ENCODE measurements at places on chromosomes 6 and 20. TPM values are rescaled to one million over a fixed set of nuclear protein-coding genes. Genes with fewer than 3 reads are reported as not detected.

The ADGRF4 gene
- not detected for total RNA-seq

The DEF6 gene
- 66.3 TPM for total RNA-seq

The SLC22A16 gene
- not detected for total RNA-seq

The SLC2A4RG gene
- total RNA-seq: 65.9 TPM

The ABHD16B gene
- total RNA-seq: not detected

The DSP gene
- 0.36 TPM for total RNA-seq

GRCh38 chr6:35795453-35796071, 1.6 kb downstream of the CLPS start:
- no peak for DNase-seq

GRCh38 chr6:45003387-45003786, 324.7 kb upstream of the RUNX2 start:
- no peak for DNase-seq

GRCh38 chr6:6492675-6493074, 95.8 kb upstream of the LY86 start:
- DNase-seq: no peak

GRCh38 chr6:42428326-42429041, 23.2 kb downstream of the TRERF1 start:
- DNase-seq: no peak

DNA sequence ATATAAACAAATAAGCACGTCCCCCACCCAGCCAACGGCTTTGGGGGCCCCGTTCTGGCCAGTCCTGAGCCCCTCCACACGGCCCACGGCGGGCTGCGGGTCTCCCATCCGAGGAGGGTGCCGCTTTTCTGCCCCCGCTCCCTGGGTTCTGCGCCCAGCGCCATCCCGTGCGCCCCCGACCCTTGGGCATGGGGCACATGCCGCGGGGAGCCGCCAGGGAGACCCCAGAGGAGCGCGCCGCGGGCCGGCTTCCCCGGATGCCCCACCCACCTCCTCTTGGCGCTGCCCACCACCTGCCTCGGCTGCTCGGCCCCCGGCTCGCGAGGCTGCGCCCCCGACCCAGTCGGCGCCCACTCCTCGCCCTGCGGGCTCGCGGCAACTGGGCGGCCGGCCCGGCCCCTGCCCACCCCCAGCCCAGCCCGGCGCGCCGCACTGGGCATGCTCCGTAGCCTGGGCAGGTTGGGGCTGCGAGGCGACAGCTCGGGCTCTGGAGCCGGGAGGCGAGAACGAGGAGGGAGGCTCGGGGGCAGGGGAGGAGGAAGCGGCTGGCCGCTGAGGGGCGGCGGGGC, 570 bp upstream of the PLCB4 start:
- no peak for DNase-seq

DNA sequence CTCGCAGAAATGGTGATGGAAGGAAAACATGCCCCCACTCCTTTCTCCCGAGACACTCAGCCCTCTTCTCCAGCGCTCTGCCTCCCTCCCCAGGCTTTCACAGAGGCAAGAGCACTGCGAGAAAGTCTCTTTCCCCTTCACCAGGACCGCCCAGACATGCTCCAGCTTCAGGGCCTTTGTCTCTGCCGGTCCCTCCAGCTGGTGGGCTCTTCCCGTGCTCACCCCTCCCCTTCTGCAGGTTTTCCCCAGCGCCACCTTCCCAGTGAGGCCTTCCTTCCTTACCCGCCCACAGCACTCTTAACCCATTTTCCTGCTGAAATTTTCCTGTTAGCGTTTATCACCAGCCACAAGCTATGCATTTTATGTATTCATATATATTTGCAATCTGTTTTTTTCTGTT, 86.2 kb downstream of the TFAP2C start:
- no peak for DNase-seq

DNA sequence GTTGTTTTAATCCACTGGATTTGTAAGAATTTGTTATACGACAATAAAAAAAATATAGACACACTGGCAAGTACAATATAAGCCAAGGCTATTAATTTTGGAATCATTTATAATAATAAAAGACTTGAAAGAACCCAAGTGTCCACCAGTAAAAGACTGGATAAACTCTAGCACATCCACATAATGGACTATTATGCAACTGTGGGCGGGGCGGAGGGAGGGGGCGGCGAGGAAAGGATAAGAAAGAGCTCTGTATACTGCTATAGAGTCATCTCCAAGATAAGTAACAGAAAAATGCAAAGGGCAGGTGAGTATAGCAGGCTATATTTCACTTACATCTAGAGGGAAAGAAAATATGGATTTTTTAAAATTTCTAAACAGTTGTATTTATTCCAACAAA, 123.3 kb downstream of the TBC1D32 start:
- DNase-seq: no peak

- no peak for DNase-seq
Observed at GRCh38 chr6:32047855-32048766, 9.9 kb downstream of the CYP21A2 start.

DNA sequence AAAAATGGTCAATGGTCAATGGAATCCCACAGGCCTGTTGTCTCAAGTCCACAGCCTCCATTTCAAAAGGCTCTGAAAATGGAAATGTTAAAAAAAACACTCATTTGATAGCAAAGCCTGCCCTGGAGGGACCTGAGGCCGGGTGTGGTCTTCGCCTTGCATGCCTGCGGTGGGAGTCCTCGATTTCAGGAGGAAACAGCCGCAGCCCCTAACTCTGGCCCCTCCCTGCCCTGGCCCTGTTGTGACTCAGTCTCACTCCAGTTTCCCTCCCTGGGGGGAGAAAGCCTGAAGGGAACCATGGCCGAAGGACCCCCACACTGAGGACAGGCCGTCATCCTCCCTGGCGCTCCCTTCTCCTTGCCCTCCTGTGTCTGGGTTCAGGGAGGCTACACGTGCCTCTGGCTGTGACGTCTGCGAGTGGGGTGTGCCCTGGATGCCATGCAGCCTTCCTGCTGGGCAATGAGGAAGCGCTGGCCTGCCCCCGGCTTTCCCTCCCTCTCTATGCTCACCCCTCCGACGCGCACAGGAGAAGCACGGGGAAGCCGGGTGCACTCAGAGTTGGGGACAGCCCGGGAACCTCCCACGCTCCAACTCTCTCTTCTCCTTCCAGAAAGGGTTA, 9.2 kb downstream of the BHLHE23 start:
- no peak for DNase-seq

- no peak for DNase-seq
Observed at GRCh38 chr20:9485614-9486340, 28.6 kb upstream of the LAMP5 start.

DNA sequence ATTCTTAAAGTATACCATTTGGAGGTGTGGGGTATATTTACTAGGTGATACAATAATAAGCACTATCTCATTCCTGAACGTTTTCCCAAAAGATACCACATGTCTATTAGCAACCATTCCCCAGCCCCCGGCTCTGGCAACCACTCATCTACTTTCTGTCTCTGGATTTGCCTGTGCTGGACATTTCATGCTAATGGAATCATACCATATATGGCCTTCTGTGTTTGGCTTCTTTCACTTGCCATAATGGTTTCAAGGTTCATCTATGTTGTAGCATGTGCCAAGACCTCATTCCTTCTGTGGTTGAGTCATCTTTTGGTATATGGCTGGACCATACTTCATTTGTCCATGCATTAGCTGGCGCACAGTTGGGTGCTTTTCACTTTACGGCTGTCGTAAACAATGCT, 39.7 kb downstream of the BCAS4 start:
- DNase-seq: no peak

DNA sequence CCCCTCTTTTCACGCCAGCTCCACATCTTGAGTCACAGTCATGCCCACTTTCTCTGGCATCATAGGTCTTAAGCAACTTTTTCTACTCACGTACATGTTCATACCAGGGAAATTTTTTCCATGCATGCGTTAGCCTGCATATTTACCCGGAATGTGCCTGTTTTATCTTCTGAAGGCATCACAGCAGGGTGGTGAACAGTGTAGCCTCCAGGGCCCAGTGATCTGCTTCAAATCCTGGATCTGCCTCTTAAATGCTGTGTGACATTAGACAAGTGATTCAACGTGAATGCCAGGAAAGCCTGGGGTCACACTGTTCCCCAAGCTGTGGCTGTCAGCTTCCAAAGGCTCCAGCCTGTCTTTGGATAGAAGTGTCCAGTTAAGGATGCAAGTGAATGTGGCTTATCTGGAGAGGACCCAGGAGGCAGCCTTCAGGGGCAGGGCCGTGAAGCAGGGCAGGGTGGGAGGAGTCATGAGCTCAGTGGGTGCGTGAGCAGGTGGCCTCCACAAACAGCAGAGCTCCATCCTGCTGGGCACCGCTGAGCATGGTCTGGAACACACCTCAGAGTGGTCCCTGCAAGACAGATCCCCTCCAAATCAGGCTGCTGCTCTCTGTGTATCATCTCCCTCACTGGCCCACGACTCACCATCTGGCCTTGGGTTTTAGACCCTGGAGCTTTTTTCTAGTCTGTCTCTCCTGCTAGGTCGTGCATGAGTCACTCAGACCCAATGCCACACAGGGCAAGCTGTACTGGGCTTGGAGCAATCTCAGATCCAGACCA, 30.4 kb upstream of the CD93 start:
- DNase-seq: no peak

DNA sequence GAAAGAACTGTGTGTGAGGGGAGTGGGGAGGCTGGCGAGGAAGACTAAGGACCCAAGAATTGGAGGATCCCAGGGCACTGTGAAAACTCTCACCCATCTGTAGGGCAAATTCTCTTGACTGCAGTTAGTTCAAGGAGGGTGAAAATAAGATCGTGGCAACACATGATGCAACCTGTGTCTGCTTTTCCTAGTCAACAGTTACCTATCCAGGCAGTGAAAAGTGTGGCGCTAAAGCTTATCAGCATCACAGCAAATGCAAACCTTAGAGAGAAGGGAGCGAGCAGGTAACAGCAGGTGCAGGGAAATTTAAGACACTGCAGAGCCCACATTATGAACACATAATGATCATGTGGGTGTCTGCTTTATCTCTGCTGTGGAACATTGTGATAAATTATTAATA, 97.7 kb upstream of the SGK1 start:
- DNase-seq: no peak

GRCh38 chr20:13430346-13431002, 208.3 kb downstream of the TASP1 start:
- peak; percentile 17 for DNase-seq

Data from GM12878 (cell line).